ENCODE measurements at places on chromosomes 12 and 14.

DNA sequence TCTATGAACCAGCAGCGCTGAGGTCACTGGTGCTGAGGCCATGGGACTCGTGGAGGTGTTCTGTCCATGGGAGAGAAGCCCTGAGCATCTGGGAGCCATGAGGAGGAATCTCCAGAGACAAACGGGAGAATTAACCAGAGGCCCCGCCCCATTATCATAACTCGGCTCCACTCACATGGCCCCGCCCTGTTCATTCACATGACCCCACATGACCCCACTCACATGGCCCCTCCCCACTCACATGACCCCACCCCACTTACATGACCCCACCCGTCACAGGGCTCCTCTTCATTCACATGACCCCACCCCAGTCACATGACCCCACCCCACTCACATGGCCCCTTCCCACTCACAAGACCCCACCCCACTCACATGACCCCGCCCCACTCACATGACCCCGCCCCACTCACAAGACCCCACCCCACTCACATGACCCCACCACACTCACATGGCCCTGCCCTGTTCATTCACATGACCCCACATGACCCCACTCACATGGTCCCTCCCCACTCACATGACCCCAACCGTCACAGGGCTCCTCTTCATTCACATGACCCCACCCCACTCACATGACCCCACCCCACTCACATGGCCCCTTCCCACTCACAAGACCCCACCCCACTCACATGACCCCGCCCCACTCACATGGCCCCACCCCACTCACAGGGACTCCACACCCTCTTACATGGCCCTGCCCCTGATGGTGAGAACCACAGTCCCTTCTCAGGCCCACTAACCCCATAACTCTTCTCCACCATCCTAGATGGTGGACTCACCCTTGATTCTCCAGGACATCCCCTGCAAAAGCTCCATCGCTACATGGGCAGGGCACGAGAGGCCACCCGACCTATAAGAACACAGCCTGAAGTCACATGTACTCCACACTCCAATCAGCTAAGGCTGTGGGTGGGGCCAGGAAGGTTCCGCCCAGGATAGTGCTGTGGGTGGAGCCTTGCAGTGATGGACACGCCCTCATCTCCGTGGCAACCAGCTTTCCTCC, 151.1 kb upstream of the SFSWAP start:
- no peak for DNase-seq

DNA sequence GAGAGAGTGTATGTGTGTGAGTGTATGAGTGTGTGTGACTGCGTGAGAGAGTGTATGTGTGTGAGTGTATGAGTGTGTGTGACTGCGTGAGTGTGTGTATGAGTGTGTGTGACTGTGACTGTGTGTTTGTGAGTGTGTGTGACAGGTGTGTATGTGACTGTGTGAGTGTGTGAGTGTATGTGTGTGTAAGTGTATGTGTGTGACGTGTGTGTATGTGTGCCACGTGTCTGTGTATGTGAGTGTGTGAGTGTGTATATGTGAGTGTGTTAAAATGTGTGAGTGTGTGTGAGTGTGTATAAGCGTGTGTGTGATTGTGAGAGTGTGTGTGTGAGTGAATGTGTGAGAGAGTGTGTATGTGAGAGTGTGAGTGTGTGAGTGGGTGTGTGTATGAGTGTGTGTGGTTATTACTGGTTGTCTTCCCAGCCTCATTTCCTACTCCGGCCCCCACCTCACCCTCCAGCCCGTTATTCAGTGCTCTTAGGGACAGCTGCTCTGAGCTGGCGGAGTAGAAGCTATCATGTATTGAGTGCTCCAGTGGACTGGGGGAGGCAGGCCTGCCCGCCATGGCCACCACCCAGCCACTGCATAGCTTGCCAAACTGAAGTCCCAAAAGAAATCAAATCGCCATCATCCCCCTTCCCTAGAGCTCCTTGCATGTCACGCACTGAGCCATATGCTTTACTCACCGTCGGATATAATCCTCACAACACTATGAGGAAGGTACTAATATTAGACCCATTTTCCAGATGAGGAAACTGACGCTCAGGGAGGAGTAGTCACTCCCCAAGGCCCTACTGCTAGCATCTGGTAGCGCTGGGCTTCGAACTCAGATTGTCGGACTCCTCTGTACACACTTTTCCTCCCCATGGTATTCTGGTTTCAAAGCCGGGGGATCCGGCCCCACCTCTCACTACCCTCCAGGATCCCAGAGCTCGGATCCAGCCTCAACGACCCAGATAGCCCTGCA, 10.3 kb upstream of the MYL2 start:
- no peak for DNase-seq

DNA sequence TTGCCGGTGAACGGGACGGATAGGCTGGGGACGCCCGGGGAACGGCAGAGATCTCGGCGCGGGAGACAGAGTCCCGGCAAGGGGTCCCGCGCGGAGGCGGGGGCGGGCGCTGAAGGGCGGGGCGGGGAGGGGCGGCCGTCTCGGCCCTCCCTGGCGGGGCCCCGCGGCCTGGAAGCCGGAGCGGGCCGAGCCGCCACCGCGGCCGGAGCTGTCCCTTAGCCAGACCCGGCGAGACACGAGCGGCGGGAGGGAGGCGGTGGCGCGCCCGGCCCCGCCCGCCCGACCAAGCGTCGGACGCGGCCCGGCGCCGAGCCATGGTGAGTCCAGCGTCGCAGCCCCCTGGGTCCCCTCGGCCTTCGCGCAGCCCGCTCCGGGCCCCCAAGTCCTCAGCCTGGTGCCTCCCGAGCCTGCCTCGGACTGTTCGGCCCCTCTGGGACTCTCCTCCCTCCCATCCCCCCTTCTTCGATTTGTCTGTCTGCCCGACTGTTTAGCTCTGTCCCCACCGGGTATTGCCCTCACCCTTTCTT, at the start of gene ARHGEF40:
TSS of gene ARHGEF40 (plus strand) at position 222 of the 527 bp plus-strand sequence. CDS start at position 315, 93 bp downstream.
- peak; percentile 46 for DNase-seq

GRCh38 chr14:99995700-99996356, 69.4 kb upstream of the EVL start:
- DNase-seq, result peak; percentile 15

GRCh38 chr14:68364792-68365192, 428.1 kb downstream of the ZFP36L1 start:
- no peak for DNase-seq

GRCh38 chr14:23704890-23705289, 68.7 kb downstream of the DHRS2 start:
- DNase-seq, result no peak

DNA sequence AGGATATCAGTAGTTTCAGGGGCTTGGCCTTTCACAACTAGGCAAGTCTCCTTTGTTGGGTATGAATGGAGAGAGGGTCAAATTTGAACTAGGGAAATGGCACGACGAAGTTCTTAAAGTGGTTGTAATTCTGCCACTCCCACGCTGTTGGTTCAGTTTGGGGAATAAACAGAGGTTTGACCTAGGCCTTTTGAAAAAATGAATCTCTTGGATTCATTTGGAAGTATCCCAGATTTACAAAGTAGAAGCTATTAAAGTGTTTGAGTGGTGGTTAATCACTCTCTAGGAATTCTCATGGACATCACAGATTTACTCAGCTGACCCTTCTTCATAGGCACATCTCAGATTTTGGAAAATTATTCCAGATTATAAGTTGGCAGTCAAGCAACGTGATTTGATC, 14.8 kb downstream of the BATF start:
- no peak for DNase-seq

- no peak for DNase-seq
These were observed 6.8 kb downstream of the EMP1 start for GRCh38 chr12:13203034-13203922.

DNA sequence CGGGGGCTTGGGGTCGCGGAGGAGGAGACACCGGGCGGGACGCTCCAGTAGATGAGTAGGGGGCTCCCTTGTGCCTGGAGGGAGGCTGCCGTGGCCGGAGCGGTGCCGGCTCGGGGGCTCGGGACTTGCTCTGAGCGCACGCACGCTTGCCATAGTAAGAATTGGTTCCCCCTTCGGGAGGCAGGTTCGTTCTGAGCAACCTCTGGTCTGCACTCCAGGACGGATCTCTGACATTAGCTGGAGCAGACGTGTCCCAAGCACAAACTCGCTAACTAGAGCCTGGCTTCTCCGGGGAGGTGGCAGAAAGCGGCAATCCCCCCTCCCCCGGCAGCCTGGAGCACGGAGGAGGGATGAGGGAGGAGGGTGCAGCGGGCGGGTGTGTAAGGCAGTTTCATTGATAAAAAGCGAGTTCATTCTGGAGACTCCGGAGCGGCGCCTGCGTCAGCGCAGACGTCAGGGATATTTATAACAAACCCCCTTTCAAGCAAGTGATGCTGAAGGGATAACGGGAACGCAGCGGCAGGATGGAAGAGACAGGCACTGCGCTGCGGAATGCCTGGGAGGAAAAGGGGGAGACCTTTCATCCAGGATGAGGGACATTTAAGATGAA, 630 bp downstream of the FOS start:
- peak; percentile 66 for DNase-seq

DNA sequence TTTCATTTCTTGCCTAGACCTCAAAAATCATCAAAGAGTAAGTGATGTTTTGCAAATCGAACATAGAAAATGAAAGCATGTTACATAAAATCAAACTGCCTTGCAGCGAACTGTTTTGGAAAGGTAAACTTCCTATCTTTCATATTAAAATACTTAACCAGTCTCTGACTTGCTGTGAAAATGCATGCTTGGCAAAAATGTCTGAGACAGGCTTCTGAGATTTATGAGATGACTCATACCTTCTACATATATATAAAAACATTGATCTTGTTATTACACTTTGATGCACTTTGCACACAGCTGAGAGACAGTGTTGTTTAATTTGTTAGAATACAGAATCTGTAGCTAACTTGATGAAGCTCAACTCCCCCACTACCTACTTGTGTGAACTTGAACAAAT, 179.1 kb downstream of the KITLG start:
- no peak for DNase-seq
